ENCODE measurements at places on chromosomes 7 and 10. TPM values are rescaled to one million over a fixed set of nuclear protein-coding genes. Genes with fewer than 3 reads are reported as not detected.

The EPO gene
- not detected for total RNA-seq

The OR6V1 gene
- total RNA-seq, result not detected

The SUPV3L1 gene
- 32.3 TPM for total RNA-seq

The UBN2 gene
- 6.4 TPM for total RNA-seq

The KCNIP2 gene
- total RNA-seq, result not detected

The SEPTIN7 gene
- 129 TPM for total RNA-seq

The MYO1G gene
- total RNA-seq, result under 0.01 TPM

The LHPP gene
- total RNA-seq, result 9.0 TPM

The PRF1 gene
- not detected for total RNA-seq

The ARHGEF5 gene
- total RNA-seq, result 14.9 TPM

The DPP6 gene
- not detected for total RNA-seq

The FOXP2 gene
- total RNA-seq, result 5.8 TPM

The FAM25G gene
- not detected for total RNA-seq

The CALCR gene
- not detected for total RNA-seq

The TMEM130 gene
- not detected for total RNA-seq

The PLEKHS1 gene
- under 0.01 TPM for total RNA-seq

The PCLO gene
- total RNA-seq, result 0.48 TPM

The PON3 gene
- total RNA-seq, result 0.96 TPM

The OR2AE1 gene
- total RNA-seq, result not detected

The ZPBP gene
- total RNA-seq, result not detected
